ENCODE measurements at places on chromosomes 7 and 10. TPM values are rescaled to one million over a fixed set of nuclear protein-coding genes. Genes with fewer than 3 reads are reported as not detected.

GRCh38 chr10:30827531-30828120 is 198.1 kb upstream of the LYZL2 start:
- H3K4me3 ChIP-seq: no peak overlapping the region
- H3K27ac ChIP-seq: no peak overlapping the region
- DNase-seq: peak; percentile 37
- peaks cover 5% of the 10 kb centered on the region for H3K27me3 ChIP-seq

- H3K27me3 ChIP-seq: no peaks in the 10 kb centered on the region
- no peak overlapping the region for H3K27ac ChIP-seq
- H3K4me3 ChIP-seq: no peak overlapping the region
- no peak for DNase-seq
These were observed 341.0 kb downstream of the GALNT17 start for GRCh38 chr7:71472962-71473361.

- H3K4me1 ChIP-seq: no peaks in the 10 kb centered on the region
- no peaks in the 10 kb centered on the region for H3K27me3 ChIP-seq
- no peak for DNase-seq
- no peak overlapping the region for H3K4me3 ChIP-seq
These were observed 145.1 kb downstream of the JMJD1C start for GRCh38 chr10:63320683-63321082.

DNA sequence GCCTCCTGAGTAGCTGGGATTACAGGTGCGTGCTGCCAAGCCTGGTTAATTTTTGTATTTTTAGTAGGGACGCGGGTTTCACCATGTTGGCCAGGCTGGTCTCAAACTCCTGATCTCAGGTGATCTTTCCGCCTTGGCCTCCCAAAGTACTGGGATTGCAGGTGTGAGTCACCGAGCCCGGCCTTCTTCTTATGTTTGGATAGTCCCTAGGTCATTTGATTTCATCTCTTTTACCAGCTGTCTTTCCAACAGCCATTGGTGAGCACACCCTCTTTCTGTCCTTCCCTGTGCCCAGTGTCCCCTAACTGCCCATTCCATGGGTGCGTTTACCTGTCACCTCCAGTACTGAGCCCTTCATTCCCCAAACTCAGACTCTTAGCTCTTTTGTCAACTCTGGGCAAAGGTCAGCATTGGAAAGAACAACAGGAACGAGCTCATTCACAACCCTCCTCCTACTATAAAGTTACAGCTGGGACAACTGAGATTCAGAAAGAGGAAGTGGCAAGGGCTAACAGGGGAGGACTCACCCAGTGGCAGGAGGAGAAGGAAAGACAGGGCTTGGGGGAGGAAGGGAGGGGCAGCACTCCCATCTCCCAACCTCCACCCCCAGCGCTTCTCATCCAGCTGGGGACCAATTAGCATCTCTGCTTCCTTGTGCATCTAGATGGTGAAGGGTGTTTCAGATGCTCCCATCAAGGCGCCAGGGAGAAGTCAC is 5.6 kb downstream of the SSC4D start:
- no peaks in the 10 kb centered on the region for H3K4me1 ChIP-seq
- no peak overlapping the region for H3K27ac ChIP-seq
- no peak overlapping the region for H3K4me3 ChIP-seq
- no peak for DNase-seq
- H3K36me3 ChIP-seq: no peaks in the 10 kb centered on the region
- peaks cover 5% of the 10 kb centered on the region for H3K27me3 ChIP-seq

DNA sequence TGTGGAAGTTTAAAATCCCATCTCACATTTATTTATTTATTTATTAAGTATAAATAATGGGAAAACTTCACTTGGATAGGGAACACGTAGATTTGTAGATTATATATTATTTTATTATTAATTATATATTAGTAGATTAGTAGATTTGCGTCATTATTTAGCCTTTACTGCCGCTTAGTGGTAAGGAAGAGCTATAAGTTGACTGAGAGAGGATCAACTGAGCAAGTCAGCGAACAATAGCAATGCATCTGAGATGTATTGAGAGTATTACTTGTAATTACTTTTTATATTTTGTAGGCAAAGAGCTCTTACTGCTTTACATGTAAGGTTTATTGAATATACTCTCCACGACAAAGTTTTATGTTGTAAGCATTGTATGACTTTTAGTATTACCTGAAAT is 244.5 kb upstream of the ANKRD30A start:
- no peaks in the 10 kb centered on the region for H3K36me3 ChIP-seq
- H3K27me3 ChIP-seq: peaks cover 13% of the 10 kb centered on the region
- DNase-seq: peak; percentile 35
- no peak overlapping the region for H3K4me3 ChIP-seq

- DNase-seq: no peak
- H3K27ac ChIP-seq: no peak overlapping the region
- H3K4me1 ChIP-seq: peaks cover 18% of the 10 kb centered on the region
- no peaks in the 10 kb centered on the region for H3K27me3 ChIP-seq
- no peak overlapping the region for H3K4me3 ChIP-seq
These were observed 287.4 kb downstream of the EXOC4 start for GRCh38 chr7:133540096-133540860.

- no peak for DNase-seq
- H3K4me1 ChIP-seq: peaks cover 12% of the 10 kb centered on the region
- H3K27me3 ChIP-seq: no peaks in the 10 kb centered on the region
- H3K4me3 ChIP-seq: no peak overlapping the region
- no peak overlapping the region for H3K27ac ChIP-seq
These were observed 3.4 kb upstream of the LARP4B start for GRCh38 chr10:934746-935406.

The PLCE1 gene
- 0.60 TPM for total RNA-seq

Data from HFFc6 (cell line).